ENCODE measurements at places on chromosomes 3 and 15.

GRCh38 chr3:73745526-73746191, 120.9 kb upstream of the PDZRN3 start:
- DNase-seq, result no peak

- no peak for DNase-seq
Measured at GRCh38 chr15:58378241-58379085, 53.3 kb upstream of the LIPC start.

DNA sequence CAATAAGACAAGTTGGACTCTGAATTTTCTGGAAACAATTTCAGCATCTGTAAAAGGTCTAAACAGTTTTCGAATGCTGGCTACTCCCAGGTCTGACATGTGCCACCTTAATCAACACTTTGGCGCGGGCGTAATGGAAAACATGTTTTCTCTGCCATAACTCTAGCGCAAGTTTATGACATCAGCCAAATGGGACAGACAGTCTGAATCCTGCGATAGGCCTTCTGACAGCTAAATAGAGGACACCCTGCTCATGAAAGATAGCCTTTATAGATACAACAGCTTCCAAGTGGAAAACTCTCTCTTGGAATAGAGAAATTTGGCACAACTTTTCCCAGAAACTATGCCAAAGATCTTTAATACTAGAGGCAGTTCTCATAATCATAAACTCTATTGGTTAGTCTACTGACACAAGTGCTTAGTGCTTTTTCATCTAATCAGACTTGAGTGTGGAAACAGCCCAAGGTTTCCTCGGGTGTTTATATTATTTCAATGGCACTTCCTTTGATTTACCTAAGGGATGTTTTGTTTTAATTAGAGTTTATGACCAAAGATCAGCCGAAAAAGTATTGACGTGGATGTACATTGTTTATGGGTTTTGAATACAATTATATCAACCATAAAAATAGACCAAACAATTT, 120.1 kb upstream of the DPH6 start:
- DNase-seq, result no peak

GRCh38 chr15:52680041-52680391, 828 bp upstream of the ATOSA start:
- no peak for DNase-seq

GRCh38 chr15:96351761-96352603, 21.5 kb downstream of the NR2F2 start:
- DNase-seq, result no peak

DNA sequence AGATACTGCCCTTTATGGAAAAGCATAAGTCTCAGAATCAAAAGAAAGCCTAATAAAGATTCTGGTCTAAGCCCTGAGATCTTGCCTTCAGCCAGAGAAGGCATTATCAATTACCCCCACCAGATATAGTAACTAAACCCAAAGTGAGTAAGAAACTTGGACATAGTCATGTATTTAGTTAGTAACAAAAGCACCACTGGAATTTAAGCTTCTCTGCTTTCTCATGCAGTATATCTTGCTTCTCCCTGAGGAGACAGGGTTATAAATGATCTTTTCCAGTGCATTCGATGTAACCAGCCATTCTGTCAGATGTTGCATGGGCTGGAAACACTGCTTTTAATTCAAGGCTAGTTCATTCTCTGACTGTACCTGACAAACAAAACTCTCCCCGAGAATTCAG, 946.7 kb downstream of the NAALADL2 start:
- no peak for DNase-seq

DNA sequence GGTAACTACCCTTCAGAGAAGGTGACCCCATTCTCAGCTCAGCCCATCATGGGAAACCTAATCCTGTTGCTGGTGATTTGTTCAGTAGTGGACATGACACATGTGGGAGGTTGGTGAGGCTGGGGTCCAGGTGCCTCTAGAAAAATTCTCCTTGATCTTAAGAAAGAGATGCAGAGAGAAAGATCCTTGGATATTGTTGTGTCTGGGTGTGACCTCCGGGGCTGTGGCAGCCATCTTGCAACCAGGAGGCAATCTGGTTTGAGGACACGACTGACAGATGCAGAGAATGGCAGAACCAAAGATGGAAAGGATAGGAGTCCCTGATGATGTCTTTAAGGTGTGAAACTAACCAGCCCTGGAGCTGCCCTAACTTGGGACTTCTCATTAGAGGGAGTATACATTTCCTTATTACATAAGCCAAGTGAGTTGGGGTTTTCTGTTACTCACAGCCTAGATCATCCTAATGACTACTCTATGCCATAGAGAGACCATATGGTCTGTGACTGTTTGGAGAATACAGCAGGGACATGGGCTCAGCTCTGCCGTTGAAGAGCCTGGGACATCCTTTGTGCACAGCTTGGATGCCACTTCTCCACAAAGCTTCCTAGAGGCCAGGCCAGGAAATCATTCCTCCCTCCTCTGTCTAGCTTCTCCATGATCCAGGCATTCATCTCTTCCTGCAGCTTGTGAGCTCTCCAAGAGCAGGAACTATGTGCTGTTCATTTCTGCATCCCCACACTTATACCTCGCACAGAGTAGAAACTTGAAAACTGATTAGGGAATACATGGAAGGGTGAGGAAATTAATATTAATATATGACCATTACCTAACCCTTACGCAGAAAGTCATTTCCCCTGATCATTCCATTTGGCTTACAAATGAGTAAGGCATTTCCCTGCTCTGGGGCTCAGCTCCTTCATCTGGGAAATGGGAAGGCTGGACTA, 45.9 kb downstream of the HRH1 start:
- DNase-seq, result no peak

All from CD4-positive, alpha-beta T cell treated with Interleukin-6 for 4 hours (primary cell).